ENCODE measurements at places on chromosomes 11 and 22.

- no peak for DNase-seq
Observed at GRCh38 chr11:2583605-2583958, 116.2 kb downstream of the KCNQ1OT1 start.

- DNase-seq = no peak
Observed at GRCh38 chr11:127075758-127076157, 75.2 kb upstream of the KIRREL3 start.

DNA sequence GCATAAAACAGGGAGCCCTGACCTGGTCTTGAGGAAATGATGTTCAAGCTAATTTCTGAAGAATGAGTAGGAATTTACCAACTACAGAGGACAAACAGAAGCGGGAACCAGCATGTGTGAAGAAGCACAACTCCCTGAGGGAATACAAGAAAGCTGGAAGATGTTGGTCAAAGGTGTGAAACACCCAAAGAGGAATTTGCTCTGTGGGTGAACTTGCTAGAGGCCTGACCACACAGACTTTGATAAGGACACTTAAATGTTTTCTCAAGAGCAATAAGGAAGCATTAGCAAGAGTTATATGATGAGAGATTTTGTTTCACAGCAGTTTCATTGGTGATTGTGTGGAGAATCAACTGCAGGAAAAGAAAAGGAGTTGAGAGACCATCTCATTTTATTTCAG, 17.6 kb downstream of the SLC5A12 start:
- DNase-seq = no peak

DNA sequence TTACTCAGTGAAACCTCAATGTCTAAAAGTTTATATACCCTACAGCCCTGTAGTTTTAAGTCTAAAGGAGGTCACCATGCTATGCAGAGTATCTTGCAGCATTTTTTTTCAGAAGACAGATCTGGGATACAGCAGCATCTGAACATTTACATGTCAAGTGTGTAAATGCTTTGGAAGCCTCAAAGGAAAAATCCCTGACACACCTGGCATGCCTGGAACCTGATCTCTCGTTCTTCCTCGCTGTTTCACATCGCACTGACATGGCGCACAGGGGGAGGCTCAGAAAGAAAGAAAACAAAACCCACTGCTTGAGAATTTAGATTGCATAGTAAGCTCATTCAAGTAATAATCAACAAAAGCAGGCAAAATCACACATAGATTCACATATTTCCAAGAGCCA, 31.0 kb downstream of the PAX6 start:
- DNase-seq = no peak

DNA sequence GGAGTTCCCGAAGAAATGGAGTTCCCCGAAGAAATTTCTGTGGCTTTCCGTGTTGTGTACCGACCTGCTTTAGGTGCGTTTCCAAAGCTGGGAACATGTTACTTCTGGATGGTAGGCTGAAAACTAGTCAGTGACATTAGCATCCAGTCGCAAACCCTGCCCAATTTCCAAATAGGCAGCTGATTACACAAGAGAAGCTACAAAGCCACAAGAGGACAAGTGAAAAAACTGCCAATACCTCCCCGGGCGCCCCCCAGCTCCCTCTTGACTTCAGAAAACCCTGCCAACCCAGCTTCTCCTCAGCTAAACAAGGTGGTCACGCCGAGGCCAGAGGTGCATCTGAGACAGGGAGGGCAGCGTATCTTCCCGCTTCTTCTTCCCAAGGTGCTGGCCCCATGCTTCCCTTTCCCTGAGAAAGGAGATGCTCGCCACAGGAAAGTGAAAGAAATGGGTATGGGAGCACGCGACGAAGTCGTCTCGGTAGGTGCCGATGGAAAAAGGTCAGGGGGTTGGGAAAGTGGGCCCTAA, 551 bp downstream of the AGBL2 start:
- DNase-seq = peak; percentile 25

- no peak for DNase-seq
Observed at GRCh38 chr11:128415539-128415938, 171.8 kb downstream of the ETS1 start.

DNA sequence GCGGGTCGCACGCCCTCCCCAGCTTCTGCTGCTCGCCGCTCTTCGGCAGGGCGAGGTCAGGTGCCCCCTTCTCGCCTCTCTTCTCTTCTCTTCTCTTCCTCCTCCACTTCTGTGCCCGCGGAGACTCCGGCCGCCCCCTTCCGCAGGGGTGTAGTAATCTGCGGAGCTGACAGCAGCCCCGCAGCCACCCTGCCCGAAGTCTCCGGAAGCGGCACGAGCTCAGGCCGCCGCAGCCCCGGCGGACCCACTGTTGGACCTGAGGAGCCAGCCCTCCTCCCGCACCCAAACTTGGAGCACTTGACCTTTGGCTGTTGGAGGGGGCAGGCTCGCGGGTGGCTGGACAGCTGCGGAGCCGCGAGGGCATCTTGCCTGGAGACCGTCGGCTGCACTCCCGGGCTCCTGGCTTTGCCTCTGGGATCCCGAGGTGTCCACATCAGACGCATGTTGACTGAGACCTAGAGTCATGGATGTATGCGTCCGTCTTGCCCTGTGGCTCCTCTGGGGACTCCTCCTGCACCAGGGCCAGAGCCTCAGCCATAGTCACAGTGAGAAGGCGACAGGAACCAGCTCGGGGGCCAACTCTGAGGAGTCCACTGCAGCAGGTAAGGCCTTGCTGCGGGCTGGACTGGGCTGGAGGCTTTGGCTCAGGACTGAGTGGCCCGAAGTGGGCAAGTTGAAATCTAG, 486 bp downstream of the STIM1 start:
- no peak for DNase-seq

GRCh38 chr11:59174664-59175033, 2.7 kb downstream of the DTX4 start:
- DNase-seq = no peak

GRCh38 chr11:119338318-119338890, 2.3 kb downstream of the C1QTNF5 start:
- peak; percentile 61 for DNase-seq

GRCh38 chr22:11307998-11308397, 4220.0 kb upstream of the OR11H1 start:
- DNase-seq = no peak

DNA sequence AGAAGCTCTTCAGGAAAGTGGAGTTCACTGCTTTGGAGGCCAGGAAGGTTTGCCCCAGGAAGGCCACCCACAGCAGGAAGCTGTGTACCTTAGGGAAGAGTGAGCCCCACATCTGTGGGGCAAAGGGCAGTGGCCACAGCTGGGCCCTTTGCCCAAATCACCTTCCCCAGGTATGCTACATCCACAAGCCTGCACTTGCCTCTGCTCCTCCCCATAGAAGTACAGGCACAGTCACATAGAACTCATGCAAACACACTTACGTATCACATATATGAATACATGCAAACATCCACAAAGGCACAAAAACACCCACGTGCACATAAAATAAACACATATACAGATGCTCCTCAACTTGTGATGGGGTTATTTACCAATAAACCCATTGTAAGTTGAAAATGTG, 2.1 kb downstream of the TRIM29 start:
- no peak for DNase-seq

DNA sequence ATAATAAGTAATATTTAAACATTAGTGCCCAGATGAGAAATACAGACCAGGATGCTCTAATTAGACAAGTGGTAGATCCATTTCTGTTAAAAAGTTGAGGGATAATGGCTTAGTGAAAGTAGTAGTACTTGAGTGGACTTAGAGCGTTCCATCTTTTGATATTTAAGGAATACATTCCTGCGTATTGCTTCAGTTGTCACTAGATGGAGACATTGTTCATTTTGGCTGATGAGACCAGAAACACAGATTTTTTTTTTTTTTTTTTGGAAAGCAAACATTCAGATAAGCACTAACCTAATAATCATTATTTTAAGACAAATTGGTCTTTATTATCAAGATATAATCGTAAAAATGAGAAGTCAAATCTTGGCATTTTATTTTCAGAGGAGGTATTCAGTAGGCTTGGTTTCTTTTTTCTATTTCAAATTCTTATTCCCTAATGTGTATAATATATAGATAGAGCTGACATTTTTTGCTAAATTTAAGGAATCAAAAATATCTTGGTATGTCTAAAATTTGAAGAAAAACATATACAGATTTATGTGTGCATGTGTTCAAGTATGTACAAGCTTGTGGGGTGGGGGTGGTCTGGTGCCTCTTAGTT, 92.9 kb downstream of the DYNC2H1 start:
- DNase-seq = peak; percentile 4

GRCh38 chr11:123509737-123510578, 79.9 kb downstream of the GRAMD1B start:
- peak; percentile 32 for DNase-seq

DNA sequence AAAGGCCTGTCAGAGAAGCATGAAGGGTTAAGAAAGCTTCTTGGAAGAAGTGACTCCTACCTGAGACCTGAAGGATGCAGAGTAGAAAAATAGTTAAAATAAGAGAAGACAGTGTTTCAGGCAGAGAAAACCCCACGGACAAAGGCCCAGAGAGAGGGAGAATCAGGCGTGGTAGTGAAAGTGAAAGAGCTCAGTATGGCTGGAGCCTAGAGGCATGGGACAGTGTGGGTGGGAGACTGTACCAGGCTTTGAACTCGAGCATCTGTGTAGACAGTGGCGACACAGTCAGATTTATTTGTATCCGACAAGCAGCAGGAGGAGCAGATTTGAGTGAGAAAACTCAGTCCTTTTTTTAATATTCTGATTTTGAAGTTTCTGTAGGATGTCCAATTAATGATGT, 360.0 kb downstream of the OPCML start:
- no peak for DNase-seq

DNA sequence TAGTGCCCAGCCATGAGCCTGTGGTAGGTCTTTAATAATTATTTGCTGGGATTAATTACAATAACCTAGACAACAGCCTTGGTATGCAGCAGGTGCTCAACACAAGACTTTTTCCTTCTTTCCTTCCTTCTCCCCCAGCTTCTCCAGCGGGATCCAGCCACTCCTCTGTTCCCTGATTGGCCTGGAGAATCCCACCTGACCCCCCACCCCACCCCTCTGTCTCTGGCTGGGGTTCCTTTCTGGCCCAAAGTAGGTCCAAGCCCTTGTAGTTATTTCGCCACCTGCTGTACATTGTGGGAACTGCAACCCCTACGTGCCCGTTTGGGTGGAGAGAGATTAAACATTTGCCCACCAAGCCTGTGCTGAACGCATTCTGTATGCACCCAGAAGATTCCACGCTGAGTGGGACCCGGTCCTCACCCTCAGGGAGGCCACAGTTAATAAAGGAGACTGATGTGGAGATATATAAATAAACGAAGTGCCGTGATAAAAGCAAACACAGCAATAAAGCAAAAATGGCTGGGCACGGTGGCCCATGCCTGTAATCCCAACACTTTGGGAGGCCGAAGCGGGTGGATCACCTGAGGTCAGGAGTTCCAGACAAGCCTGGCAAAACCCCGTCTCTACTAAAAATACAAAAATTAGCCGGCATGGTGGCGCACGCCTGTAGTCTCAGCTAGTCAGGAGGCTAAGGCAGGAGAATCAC, 32.1 kb upstream of the DGKZ start:
- peak; percentile 64 for DNase-seq

DNA sequence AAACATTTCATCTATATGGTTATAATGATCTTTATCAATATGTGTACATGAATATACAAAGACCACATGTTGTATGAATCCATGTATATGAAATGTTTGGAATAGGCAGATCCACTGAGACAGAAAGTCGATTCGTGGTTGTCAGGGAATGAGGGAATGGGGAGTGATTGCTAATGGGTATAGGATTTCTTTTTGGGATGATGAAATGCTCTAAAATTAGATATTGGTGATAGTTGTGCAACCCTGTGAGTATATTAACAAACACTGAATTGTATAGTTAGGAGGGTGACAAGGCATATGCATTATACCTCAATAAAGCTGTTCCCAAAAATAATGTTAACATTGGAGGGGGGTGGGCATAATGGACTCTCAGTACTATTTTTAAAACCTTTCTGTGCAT, 5.0 kb upstream of the PTPMT1 start:
- DNase-seq = no peak

DNA sequence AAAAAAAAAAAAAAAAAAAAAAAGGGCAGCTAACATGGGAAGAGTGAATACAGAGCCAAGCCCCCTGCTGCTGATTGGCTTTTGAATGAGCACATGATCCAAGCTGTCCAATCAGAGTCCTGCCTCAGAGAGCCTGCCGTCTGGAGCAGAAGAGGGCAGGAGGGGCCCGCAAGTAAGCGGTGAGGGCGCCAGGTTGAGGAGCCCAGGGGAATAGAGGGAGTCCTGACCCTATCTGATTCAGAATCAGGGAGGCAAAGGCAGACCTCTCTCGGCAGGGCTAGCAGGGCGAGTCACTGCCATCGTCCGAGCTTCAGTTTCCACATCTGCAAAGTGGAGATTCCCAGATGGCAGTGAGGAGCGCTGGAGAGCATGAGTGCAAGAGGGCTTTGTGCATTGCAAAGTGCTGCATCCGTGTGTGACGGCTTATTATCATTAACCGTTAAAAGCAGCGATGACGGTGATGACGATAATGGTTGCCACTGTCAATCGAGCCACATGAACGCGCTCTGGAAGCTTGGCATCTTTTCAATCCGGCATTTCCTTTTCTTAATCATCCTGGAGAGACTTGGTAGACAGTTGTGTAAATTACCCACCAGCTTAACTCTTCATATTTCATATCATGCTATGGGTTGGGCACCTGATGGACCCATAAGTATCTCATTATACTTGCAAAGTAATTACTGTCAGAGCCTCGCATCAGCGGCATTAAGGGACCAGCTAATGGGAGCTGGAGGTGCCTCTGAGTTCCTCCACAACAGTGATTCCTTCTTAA, 68.6 kb upstream of the ATXN10 start:
- DNase-seq = no peak

GRCh38 chr11:128471138-128471661, 116.2 kb downstream of the ETS1 start:
- DNase-seq = no peak

GRCh38 chr22:19868773-19869471, 14.2 kb upstream of the GNB1L start:
- DNase-seq = no peak

- DNase-seq = no peak
Observed at GRCh38 chr22:26646158-26646557, 11.2 kb upstream of the MIAT start.

DNA sequence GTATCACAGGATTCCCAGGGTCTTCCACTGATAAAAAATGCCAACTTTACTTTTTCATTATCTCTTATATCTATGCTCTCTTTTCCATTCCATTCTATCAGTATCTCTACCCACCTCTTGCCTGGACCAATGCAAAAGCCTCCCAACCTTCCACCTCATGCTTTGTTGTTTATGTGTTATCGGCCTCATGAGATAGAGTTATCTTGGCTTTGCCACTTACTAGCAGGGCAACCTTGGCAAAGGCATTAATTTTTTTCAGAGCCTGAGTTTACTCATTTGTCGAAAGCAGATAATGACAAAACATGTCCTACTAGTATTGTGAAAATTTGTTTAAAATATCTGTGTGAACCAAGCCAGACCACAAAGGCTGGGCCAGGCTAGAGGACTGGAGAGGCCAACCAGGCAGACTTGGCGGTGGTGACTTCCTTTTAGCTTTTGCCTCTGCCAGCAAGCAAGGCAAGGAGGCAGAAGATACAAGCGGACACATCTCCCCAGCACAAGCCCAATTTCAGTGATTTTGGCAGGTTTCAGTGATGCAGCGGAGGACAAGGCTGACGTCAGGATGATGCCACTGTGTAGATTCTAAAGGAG, 106.9 kb downstream of the ADAMTS15 start:
- no peak for DNase-seq

GRCh38 chr11:119993722-119994121, 144.2 kb downstream of the TRIM29 start:
- DNase-seq = no peak
